ENCODE measurements at places on chromosomes 7 and 10. TPM values are rescaled to one million over a fixed set of nuclear protein-coding genes. Genes with fewer than 3 reads are reported as not detected.

TDRD1 gene
- total RNA-seq, result not detected

CTAGE4 gene
- 1.3 TPM for total RNA-seq

DNA sequence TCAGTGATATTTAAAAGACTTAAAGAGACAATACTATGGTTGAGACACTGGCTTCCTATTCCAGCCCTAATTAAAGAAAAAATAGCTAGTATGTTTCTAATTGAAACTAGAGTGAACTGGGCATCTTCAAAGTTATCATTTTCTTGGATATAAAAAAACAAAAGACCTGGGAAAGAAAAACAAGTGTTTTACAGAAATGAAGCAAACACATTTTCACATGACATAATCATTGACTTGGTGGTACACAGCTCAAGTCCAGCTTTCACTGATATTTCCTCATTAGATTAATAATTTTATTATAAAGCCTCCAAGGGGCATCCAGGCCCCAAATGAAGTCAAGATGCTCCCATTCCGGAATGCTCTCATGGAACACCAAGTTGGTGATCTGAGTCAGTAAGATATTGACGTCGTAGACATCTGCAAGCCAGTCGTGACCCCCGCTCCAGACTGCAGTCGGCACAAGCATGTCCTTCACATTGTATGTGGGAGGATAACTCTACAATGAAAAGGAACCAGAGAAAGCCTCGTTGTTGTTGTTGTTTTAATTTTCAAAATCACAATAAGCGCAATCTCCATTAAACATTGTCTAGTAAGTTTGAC lies 7.5 kb upstream of the CH25H start:
- no peaks in the 10 kb centered on the region for H3K27me3 ChIP-seq
- peaks cover 43% of the 10 kb centered on the region for H3K4me1 ChIP-seq
- H3K36me3 ChIP-seq, result 0 out of 2 replicates have a peak, but pooled peaks cover 10% of the 10 kb centered on the region
- peak; percentile 54 for DNase-seq

- H3K27me3 ChIP-seq, result no peaks in the 10 kb centered on the region
- H3K27ac ChIP-seq, result no peak overlapping the region
- no peaks in the 10 kb centered on the region for H3K36me3 ChIP-seq
- peak; percentile 72 for DNase-seq
Observed at GRCh38 chr10:72328045-72328828, 26.5 kb downstream of the DNAJB12 start.

CASP2 gene
- total RNA-seq, result 12.9 TPM

SEMA4G gene
- not detected for total RNA-seq

ZNF138 gene
- 5.6 TPM for total RNA-seq

- H3K27ac ChIP-seq, result no peak overlapping the region
- no peaks in the 10 kb centered on the region for H3K27me3 ChIP-seq
- no peaks in the 10 kb centered on the region for H3K4me1 ChIP-seq
- no peak for DNase-seq
Observed at GRCh38 chr7:69349291-69349690, 249.0 kb upstream of the AUTS2 start.

DNA sequence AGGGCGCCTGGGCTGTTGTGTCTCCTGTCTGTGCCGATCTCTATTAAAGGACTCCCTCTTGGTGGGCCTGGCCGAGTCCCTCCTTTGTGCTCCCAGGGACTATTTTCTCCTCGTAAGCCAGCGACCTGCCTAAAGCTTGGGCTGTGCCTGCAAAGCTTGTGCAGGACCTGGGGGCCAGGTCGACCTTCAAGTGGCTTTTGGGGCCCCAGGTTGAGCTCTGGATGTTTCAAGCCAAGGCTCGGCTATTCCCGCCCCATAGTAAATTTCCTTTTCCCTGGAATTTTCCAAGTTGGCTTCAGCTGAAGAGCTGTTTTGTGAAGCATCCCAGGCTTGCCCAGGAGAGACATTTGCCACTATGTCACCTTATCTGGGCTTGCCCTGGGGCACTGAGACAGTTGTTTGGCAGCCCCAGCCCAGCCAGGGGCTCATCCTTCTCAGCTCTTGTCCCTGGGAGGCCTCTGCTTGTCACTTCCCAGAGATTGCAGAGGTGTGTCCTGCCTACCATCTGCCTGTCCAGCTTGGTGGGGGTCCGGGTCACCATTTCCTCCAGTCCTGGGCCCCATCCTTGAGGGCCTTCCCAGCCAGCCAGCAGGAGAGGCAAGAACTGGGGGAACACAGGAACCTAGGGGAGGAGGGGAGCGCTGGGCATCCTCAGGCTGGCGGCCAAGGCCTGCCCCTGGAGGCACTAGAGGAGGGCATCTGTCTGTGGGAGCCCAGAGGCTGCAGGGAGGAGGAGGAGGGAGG lies 20.2 kb downstream of the ZMIZ2 start:
- no peak for DNase-seq
- H3K27ac ChIP-seq, result no peak overlapping the region
- H3K36me3 ChIP-seq, result peaks cover 20% of the 10 kb centered on the region
- no peak overlapping the region for H3K4me3 ChIP-seq
- H3K4me1 ChIP-seq, result peaks cover 30% of the 10 kb centered on the region

WNT2 gene
- 1.3 TPM for total RNA-seq

OPALIN gene
- not detected for total RNA-seq

- H3K4me1 ChIP-seq, result no peaks in the 10 kb centered on the region
- H3K4me3 ChIP-seq, result no peak overlapping the region
- no peaks in the 10 kb centered on the region for H3K36me3 ChIP-seq
- H3K27me3 ChIP-seq, result no peaks in the 10 kb centered on the region
Observed at GRCh38 chr7:135273581-135273980, 39.9 kb downstream of the STRA8 start.

- H3K4me1 ChIP-seq, result no peaks in the 10 kb centered on the region
- H3K4me3 ChIP-seq, result no peak overlapping the region
- H3K27ac ChIP-seq, result no peak overlapping the region
- H3K27me3 ChIP-seq, result no peaks in the 10 kb centered on the region
Observed at GRCh38 chr10:106134326-106135000, 1030.0 kb downstream of the SORCS1 start.

GPNMB gene
- total RNA-seq, result 38.2 TPM

GRCh38 chr7:30929686-30930085 lies 18.0 kb downstream of the AQP1 start:
- H3K27me3 ChIP-seq, result no peaks in the 10 kb centered on the region
- H3K36me3 ChIP-seq, result no peaks in the 10 kb centered on the region
- peaks cover 12% of the 10 kb centered on the region for H3K4me1 ChIP-seq
- no peak overlapping the region for H3K4me3 ChIP-seq

DDX50 gene
- total RNA-seq, result 63.4 TPM

DNA sequence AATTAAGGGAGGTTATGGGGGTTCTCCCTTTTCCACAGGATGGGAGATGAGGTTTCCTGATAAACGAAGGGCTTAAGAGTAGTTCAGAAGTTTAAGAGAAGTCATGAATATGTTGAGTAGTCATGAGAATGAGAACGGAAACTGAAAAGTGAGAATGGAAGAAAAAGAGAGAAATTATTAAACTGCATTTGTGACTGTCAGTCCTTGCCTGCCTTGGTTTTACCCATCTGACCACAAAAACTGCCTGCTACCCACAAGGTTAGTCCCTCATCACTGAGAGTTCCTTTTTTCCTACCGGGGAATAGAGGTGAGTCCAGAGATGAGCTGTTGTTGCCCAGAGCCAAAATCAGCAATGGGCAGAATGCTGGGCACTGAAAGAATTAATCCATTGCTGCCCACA lies 174.1 kb upstream of the BET1 start:
- no peak overlapping the region for H3K4me3 ChIP-seq
- H3K36me3 ChIP-seq, result no peaks in the 10 kb centered on the region
- H3K27me3 ChIP-seq, result no peaks in the 10 kb centered on the region

DNA sequence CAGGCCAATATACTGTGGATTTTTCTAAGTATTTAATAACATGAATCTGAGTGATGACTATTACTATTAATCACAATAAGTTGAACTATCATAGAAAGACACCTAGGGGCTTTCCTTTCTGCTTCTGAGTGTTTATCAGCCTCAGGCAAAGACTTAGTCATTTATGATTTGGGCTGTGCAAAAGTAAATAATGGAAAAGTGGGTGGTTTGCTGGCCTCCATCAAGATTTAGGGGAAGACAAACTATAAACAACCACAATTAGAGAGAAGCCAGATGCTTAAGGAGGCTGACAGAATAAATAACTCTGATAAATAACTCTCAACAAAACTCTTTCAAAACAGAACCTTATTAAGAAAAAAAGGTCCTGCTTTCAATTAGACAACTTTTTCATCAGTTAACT lies 64.7 kb downstream of the MACC1 start:
- H3K36me3 ChIP-seq, result no peaks in the 10 kb centered on the region
- H3K27ac ChIP-seq, result no peak overlapping the region
- peak; percentile 32 for DNase-seq
- no peak overlapping the region for H3K4me3 ChIP-seq
- peaks cover 22% of the 10 kb centered on the region for H3K4me1 ChIP-seq

HKDC1 gene
- 0.13 TPM for total RNA-seq

DNA sequence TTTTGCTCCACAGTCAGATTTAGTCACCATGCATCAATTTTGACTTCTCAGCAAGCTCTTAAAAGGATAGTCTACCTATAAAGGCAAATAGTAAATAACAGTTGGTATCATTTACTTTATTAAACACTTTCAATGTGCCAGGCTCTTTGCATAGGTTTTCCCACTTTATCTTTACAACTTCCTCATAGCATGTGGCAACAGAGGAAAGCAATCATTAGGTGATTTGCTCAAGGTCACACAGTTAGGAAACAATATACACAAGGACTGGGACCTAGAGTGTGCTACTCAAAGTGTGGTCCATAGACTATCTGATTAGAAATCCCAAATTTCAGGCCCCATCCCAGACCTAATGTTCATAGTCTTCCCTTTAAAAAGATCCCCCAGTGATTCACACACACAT lies 212.3 kb downstream of the MTERF1 start:
- H3K27me3 ChIP-seq, result 0 out of 2 replicates have a peak, but pooled peaks cover 2% of the 10 kb centered on the region
- H3K27ac ChIP-seq, result no peak overlapping the region
- no peaks in the 10 kb centered on the region for H3K36me3 ChIP-seq
- H3K4me3 ChIP-seq, result no peak overlapping the region
- no peak for DNase-seq

- peaks cover 31% of the 10 kb centered on the region for H3K4me1 ChIP-seq
- no peaks in the 10 kb centered on the region for H3K36me3 ChIP-seq
- no peak overlapping the region for H3K27ac ChIP-seq
- no peak for DNase-seq
- no peak overlapping the region for H3K4me3 ChIP-seq
- H3K27me3 ChIP-seq, result no peaks in the 10 kb centered on the region
Observed at GRCh38 chr7:28787106-28787505, 171.0 kb downstream of the TRIL start.

DNA sequence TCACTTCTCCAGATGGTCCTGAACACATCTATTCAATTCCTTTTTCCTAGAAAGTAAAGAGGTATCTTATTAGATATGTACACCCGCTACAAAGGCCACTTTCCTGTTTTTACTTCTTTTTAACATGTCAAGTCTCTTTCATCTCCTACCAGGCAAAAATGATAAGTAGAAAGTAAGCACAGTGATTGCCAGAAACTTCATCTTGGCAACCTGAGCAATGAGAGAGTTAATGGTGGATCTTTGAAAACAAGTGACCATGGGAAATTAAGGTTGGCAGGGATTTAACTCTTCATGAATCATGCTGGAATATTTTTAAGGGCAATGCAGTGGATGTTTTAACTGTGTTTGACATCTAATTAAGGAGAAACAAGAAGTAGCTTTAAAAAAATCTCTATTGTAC lies 2.7 kb downstream of the SEMA3A start:
- peak overlapping the region; percentile 4 for H3K27ac ChIP-seq
- H3K4me1 ChIP-seq, result peaks cover 71% of the 10 kb centered on the region
- H3K4me3 ChIP-seq, result peak overlapping the region; percentile 92
- peak; percentile 29 for DNase-seq
- no peaks in the 10 kb centered on the region for H3K36me3 ChIP-seq

PLOD3 gene
- total RNA-seq, result 126 TPM

- H3K4me3 ChIP-seq, result no peak overlapping the region
- H3K4me1 ChIP-seq, result no peaks in the 10 kb centered on the region
- H3K36me3 ChIP-seq, result no peaks in the 10 kb centered on the region
- DNase-seq, result no peak
- no peaks in the 10 kb centered on the region for H3K27me3 ChIP-seq
- no peak overlapping the region for H3K27ac ChIP-seq
Observed at GRCh38 chr7:83957333-83957732, 237.3 kb downstream of the SEMA3A start.

CNTNAP2 gene
- not detected for total RNA-seq

SPDYE2B gene
- not detected for total RNA-seq

Measured in GM23248 (cell line).